CD4-positive, CD25-positive, alpha-beta regulatory T cell (primary cell): ENCODE measurements at places on chromosomes 2 and 18. TPM values are rescaled to one million over a fixed set of nuclear protein-coding genes. Genes with fewer than 3 reads are reported as not detected.

The UCN gene
- not detected for polyA plus RNA-seq

The MEP1B gene
- polyA plus RNA-seq = not detected

The GPR45 gene
- polyA plus RNA-seq = not detected

The ARMC9 gene
- 0.11 TPM for polyA plus RNA-seq

The CWC22 gene
- polyA plus RNA-seq = 32.1 TPM

The TM4SF20 gene
- not detected for polyA plus RNA-seq

The MAP3K20 gene
- polyA plus RNA-seq = 1.7 TPM

The PMAIP1 gene
- 23.3 TPM for polyA plus RNA-seq

The BOLL gene
- polyA plus RNA-seq = not detected

The ERICH2 gene
- polyA plus RNA-seq = not detected

The REG1B gene
- polyA plus RNA-seq = not detected

The ZNF407 gene
- polyA plus RNA-seq = 3.8 TPM

The ANKRD23 gene
- 0.68 TPM for polyA plus RNA-seq

The RGPD6 gene
- 2.0 TPM for polyA plus RNA-seq

The REG1A gene
- polyA plus RNA-seq = not detected

The GALNT5 gene
- polyA plus RNA-seq = not detected

The POTEJ gene
- polyA plus RNA-seq = not detected

The DLX2 gene
- not detected for polyA plus RNA-seq

The PSMD14 gene
- polyA plus RNA-seq = 64.9 TPM

The MROH2A gene
- polyA plus RNA-seq = not detected

The ACMSD gene
- not detected for polyA plus RNA-seq

The COL5A2 gene
- polyA plus RNA-seq = 0.25 TPM

The SCYGR3 gene
- polyA plus RNA-seq = not detected

The HOXD4 gene
- not detected for polyA plus RNA-seq

The SIX2 gene
- polyA plus RNA-seq = not detected

The SNED1 gene
- 2.0 TPM for polyA plus RNA-seq

The B3GNT2 gene
- polyA plus RNA-seq = 38.9 TPM
